NCI-H526 (cell line): ENCODE measurements at places on chromosomes 11 and 22.

GRCh38 chr22:26374391-26375026 lies 54.6 kb upstream of the ASPHD2 start:
- no peak for DNase-seq

- DNase-seq: no peak
Measured at GRCh38 chr11:43545610-43546009, 134.9 kb upstream of the HSD17B12 start.

GRCh38 chr11:59186130-59186594 lies 14.2 kb downstream of the DTX4 start:
- DNase-seq: peak; percentile 84

GRCh38 chr11:783581-784015 lies 6.3 kb downstream of the CEND1 start:
- DNase-seq: peak; percentile 97

DNA sequence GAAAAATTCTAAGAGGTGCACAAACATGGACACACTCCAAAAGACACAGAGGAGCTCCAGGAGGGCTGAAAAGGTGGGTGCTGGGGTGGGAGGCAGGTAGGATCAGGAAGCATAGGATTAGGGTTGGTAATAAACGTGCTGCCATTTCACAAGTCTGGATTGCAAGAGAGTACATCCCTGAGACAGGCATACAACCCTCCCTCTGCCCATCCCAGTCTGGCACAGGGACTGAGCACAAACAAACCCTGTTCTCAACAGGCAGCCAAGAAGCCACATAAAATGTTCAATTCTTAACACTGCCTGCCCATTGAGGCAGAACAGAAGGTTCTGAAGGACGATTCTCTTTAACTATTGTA lies 18.5 kb downstream of the SLC35F2 start:
- DNase-seq: no peak

DNA sequence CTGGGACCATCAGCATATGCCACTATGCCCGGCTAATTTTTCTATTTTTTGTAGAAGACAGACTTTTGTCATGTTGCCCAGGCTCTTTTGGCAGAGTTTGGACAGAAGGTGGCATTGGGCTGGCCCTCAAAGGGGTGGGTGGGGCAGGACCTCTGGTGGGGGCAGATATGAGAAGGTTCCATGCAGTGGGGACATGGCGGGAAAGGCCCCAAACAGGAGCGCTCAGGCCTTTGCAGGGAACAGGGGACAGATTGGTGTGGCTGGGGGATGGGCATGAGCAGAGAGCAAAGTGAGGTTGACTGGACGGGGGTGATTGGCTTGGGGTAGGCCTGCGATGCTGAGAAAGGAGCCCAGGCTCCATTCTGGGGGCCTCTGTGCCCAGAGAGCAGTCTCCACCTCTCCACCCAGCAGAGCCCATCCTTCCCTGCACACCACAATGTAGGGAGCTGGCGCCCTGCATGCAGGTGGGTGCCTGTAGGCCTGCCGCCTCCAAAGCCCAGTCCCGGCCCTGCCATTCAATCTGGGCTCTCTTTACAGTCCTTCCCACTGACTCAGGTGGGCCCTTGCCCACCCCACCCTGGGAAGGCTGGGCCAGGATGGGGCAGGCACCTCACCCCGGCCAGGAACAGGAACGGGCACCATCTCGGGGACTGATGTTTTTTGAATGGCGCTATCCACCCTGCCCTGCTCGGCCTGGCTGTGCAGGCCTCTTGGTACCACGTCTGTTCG lies 98.7 kb downstream of the MORC2 start:
- DNase-seq: no peak

DNA sequence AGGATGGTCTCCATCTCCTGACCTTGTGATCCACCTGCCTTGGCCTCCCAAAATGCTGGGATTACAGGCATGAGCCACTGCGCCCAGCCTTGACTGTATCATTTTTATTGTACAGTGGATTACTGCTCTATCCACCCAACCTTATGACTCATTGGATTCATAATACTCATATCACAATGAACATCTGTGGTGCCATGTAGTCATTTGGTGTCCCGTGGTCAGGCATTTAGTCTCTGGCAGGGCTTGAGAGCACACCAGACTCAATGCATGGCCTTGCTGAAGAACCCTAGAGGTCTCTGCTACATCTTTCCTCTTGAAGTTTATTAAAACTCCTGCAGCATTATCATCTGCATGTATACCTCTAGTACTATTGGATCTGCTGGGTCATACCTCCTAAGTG lies 98.0 kb upstream of the LDLRAD3 start:
- DNase-seq: no peak

GRCh38 chr11:11265994-11266606 lies 87.0 kb downstream of the CSNK2A3 start:
- DNase-seq: peak; percentile 80

- DNase-seq: no peak
Measured at GRCh38 chr11:35282221-35282882, 137.0 kb downstream of the SLC1A2 start.

DNA sequence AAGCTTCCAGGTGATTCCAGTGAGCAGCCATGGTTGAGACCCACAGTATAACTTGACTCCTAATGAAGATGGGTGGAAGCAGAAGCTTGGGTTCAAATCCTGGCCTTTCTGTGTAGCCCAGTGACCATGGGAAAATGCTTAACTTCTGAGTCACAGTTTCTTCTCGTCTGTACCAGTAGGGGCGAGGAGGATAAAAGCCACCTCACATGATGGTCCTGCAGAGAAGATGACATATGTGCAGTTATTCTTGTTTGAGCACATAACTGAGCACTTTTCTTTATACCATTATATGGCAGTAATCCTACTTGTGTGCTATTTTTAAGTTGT lies 4.9 kb downstream of the TMEM109 start:
- no peak for DNase-seq

DNA sequence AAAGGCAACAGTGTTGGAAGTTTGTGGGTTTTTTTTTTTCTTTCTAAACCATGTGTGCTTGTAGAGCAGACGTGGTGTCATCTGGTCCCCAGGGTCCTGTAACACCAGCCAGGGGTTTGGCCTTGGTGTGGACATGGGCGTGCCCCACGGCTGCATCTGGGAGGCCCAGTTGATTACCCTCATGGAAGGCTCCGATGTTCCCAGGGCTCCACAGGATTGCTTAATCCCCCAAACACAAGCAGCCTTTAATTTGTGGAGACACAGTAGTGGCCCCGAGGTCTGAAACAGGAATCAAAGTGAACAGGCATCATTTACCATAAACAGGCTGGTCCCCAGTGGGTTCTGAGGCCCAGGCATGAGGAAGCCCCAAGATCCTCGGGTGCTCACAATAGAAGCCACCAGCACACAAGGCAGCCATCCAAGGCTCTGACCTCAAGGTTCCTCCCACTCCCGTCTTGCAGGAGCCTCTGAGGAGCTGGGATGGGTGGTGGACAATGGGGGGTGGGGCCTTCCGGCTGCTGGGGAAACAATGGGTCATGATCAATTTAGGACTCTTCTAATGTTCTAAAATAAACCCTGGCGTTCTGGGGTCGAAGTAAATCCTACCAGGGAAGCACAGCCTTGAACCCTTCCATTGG lies 115.0 kb upstream of the CD82 start:
- DNase-seq: no peak

DNA sequence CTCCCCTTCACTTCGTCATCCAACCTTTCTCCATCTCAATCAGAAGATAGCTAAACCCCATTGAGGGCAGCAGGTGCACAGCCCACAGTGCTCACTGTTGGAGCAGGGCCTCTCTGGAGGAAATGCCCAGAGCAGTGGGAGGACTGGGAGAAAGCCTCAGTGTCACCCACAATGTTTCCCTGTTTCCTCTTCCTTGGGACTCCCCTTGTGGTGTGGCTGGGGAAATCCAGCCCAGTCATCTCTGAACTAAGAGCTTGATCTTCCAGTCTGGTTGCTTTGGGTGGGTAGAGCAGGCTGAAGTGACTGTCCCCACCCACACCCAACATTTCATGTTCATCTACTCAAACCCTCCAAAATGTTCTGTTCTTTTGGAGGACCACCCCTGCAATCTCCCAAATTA lies 29.8 kb upstream of the EED start:
- no peak for DNase-seq

DNA sequence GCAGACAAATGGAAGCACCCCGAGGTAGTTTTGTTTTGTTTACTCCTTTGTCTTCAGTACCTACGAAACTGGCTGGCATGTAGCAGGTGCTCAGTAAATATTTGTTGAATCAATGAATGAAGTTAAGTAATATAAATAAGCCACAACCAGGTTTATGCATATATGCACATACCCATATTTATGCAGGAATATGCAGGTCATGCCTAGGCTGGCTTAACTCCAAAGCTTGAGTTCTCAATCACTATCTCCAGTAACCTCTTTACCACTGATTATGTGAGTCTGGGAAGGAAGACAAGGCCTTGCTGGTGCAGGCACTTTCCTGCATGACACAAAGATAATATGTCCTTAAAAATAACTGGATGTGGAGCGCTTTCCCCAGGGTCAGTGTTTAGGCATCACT lies 27.5 kb downstream of the ARL14EP start:
- no peak for DNase-seq

- no peak for DNase-seq
Measured at GRCh38 chr11:94638902-94639373, 71.8 kb downstream of the PIWIL4 start.

DNA sequence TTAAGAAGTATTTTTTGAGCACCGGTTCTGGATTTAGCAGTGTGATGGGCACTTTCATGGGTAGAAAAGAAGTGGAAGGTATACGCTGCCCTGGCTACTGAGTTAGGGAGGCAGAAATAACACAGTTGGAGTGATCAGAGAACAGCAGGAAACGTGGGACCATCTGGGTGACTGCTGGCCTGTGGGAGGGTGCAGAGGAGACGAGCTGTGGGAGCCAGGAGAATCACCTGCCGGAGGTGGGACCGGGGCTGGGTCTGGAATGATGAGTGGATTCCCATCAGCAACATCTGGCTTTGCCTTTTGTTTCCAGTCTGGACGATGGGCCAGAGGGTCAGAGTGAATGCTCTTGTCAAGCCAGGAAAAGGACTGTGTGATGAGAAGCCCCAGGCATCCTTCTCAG lies 66.5 kb downstream of the BARX2 start:
- no peak for DNase-seq

GRCh38 chr11:92071660-92072059 lies 153.0 kb upstream of the FAT3 start:
- DNase-seq: no peak

GRCh38 chr11:110374921-110375320 lies 54.8 kb upstream of the FDX1 start:
- DNase-seq: no peak

DNA sequence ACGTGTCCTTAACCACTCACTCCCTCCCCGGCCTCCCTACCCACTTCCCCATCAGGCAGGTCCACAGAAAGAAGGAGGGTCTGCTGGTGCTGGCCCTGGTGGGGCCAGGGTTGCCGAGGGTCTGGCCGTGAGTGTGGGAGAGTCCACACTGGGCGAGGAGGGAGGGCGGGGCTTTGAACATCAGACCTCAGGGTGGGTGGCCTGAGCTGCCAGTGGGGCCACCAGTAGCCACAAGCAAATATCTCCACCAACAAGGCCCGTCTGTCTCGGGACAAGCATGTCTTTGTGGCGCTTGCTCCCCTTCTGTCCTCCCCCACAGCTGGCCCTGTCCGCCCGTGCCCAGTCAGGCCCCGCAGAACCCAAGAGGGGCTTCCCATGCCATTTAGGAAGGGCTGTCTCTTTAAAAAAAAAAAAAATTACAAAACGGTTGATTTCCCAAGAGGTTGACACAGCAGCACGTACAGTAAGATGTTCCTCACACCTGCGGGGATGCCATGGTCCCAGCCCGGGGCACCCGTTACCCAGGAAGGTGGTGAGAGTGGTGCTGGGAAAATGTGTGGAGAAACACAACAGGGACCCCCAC lies 17.7 kb upstream of the TALDO1 start:
- no peak for DNase-seq

GRCh38 chr22:23874871-23875270 lies 17.2 kb downstream of the SLC2A11 start:
- no peak for DNase-seq

DNA sequence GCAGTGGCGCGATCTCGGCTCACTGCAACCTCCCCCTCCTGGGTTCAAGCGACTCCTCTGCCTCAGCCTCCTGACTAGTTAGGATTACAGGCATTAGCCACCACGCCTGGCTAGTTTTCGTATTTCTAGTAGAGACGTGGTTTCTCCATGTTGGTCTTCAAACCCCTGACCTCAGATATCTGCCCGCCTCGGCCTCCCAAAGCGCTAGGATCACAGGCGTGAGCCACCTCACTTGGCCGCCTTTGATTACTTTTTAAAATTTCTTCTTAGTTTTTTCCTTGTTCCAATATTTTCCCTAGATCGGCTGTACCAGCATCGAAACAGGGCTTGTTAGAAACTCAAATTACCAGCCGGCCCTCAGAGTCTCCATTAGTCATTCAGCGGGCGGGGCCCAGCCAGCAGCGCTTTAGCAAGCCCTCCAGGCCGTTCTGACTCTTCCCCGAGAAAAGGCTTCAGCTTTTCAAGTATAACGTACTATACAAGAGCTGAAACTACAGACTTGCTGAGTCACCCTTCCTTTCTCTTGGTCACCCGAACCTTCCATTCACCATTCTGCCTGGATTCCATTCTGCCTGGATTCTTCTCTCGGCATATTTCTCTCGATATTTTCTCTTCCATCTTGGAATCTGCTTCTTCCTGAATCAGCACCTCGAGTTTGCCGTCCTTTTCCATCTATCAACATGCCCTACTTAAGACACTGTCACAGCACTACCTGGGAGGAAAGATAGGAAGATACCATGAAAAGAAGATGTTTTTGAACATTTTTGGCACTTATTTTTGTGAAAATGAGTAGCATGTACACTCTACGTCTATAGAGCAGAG lies 6.7 kb upstream of the CAPRIN1 start:
- DNase-seq: no peak

DNA sequence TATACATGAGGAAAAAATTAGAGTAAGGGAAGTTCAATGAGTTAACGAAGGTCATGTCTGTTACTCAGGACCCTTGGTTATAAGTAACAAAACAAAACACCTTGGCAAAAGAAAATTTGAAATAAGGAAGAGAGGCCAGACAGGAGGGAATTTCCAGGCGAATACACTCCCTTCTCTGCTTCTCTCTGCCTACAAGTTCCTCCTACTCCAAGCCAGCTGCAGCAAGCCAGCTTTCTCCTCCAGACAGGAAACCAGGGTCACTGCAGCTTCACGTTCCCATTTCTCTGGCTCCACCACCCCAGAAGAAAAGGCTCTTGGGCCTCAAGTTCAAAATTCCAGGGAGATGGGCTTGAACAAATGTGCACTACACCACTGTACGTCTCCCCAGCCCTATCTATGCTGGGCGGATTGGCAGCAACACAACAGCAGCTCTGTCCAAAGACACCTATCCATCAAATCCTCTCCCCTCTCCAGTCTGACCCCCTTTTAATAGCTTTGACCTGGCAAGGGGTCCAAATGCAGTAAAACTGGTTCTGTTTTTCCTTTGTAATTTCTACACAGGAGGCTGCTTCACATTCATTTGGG lies 27.7 kb downstream of the SMCO4 start:
- DNase-seq: no peak

DNA sequence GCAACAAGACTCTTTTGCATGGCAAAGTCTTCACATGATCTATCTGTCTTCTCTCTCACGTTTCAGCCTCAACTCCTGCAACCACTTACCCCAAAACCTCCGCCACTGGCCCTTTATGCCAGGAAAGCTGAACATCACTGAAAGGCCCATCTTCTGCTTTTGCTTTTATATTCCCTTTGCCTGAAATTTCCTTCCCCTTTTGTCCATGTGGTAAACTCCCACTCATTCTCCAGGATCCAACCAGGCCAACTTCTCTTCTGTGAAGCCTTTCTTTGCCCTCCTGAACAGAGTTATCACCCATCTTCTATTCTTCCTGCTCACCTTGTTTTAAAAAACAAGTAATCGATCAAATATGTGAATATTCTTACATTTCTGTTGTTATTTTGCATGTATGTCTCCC lies 117.8 kb downstream of the WNT11 start:
- DNase-seq: no peak

- no peak for DNase-seq
Measured at GRCh38 chr11:65806979-65807378, 20.1 kb downstream of the OVOL1 start.
